Fibroblast of mammary gland (primary cell): ENCODE measurements at places on chromosomes 4 and X.

- no peak for DNase-seq
Measured at GRCh38 chr4:3461515-3462291, 1.4 kb upstream of the DOK7 start.

GRCh38 chrX:111854556-111855490 lies 21.2 kb upstream of the TRPC5OS start:
- peak; percentile 10 for DNase-seq

- no peak for DNase-seq
Measured at GRCh38 chr4:8169763-8170162, 11.2 kb upstream of the ABLIM2 start.

DNA sequence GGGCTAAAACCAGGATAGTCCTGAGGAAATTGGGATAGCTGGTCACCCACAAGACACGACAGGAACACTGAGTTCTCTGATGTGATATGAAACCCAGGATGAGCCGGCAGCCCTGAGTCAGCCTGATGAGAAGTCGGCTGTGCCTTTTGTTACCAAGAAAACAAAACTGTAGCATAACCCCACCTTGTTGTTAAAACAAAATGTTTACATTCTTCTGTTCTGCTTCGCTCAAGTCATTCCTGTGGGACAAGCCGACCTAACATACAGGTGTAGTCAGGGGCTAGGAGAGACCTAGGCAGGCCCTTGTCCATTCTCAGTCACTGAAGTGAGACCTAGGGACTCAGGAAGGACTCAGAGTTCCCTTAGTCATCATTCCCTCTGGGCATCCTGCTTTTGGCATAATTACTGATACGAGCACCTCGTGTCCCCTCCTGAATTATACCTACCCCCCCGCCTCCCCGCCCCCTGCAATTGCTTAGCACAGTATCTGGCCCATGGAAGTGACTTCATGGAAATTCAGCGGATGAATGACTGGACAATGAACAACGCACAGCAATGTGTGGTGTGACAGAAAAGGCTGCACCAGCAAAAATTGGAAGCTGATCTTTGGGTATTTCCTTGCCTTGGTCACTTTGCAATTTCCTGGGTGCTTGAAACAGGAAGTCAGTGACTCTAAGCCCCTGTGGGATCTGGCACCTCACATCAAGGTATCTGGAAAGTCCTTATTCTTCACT lies 31.9 kb upstream of the TLR2 start:
- peak; percentile 77 for DNase-seq

GRCh38 chr4:89720981-89721380 lies 116.0 kb downstream of the SNCA start:
- no peak for DNase-seq

GRCh38 chr4:74033739-74034138 lies 4.8 kb downstream of the CXCL3 start:
- DNase-seq, result peak; percentile 74

GRCh38 chr4:88442689-88443191 lies 14.2 kb upstream of the HERC5 start:
- peak; percentile 7 for DNase-seq

DNA sequence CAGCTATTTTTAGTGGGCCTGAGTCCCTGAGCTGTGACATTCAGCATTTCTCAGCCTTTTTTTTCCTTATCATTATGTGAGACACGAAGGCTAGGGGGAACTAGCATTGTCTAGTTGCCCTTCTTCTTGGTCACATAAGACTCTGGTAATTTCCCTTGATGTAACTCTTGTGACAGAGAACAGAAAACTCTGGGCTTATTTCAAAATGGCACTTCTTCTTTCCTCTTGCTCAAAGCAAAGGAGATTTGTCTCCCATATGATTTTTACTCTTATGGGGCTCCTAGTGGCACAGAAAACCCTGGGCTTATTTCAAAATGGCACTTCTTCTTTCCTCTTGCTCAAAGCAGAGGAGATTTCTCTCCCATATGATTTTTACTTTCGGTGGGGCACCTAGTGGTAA lies 14.7 kb downstream of the ATXN3L start:
- no peak for DNase-seq

- peak; percentile 67 for DNase-seq
Measured at GRCh38 chr4:110164251-110164650, 34.2 kb downstream of the ELOVL6 start.

DNA sequence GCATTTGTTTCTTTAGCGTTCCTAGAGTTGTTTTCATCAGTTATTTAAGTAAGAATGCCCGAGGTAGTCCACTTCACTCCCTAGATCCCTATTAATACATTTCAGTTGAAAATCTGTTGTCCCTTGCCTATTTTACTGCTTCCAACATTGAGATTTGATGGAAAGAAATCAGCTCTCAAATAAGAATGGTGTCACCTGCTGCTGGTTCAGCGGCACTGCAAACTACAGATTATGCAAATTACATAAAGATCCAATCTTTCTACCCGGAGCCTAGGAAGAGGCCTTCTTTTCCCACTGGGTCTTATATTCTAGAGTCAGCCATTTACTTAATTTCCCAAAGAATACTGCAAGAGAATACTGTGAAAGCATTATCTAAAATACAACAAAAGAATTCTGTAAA lies 597.6 kb upstream of the MAGEB2 start:
- DNase-seq, result peak; percentile 8

GRCh38 chr4:90215286-90215685 lies 88.1 kb downstream of the CCSER1 start:
- DNase-seq, result no peak

DNA sequence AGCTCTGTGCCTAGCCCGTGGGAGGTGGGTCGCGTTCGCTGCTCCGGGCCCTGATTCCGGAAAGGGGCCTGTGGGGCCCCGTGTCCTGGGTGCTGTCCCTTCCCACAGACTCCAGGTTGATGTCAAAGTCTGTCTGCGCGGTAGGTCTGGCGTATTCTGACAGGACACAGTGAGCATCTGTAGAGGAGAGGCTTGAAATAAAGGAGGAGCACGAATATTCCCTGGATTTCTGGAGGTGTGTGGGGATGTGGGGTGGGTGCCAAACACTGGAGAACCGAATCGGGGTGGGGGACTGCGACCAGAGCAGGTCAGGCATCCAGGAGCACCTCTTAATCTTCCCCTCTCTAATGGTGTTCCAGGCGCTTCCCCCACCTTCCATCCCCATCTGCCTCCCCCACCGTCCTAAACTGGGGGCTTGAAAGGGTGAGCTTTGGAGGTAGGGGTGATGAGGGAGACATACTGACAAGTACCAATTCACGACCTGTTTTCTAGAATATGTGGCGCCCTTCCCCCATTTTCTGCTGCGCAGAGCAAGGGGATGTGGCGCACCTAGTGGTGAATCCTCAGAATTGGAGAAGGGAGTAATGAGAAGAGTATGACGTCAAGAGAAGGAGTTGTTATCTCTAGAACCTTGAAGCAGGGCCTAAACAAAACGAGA lies 877 bp downstream of the GPRASP1 start:
- DNase-seq, result peak; percentile 42

- DNase-seq, result no peak
Measured at GRCh38 chr4:121011780-121012340, 60.5 kb downstream of the NDNF start.

- DNase-seq, result no peak
Measured at GRCh38 chr4:52195869-52196268, 144.8 kb downstream of the SPATA18 start.

- DNase-seq, result no peak
Measured at GRCh38 chr4:55989766-55990165, 41.0 kb downstream of the CEP135 start.

GRCh38 chrX:7926501-7926900 lies 712 bp downstream of the PNPLA4 start:
- DNase-seq, result peak; percentile 49

DNA sequence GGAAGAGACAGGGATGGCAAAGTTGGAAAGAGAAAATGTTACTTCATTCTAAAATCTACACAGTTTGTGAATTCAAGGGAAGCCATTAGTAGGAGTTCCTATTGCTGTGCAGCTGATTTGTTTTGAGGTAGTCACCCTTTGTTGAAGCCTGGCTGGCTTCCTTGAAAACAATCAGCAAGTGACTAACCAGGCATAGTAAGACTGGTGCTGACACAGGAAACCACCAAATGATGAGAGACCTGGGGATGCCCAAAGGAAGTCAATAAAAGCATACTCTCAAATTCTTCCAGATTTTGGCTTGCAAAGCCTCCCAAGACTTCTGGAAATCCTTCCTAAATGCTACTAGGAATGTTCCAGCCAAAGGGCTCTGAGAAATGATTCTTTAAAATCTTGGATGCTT lies 23.9 kb upstream of the PRDM8 start:
- DNase-seq, result peak; percentile 93

- peak; percentile 82 for DNase-seq
Measured at GRCh38 chr4:147709999-147710398, 21.9 kb upstream of the ARHGAP10 start.

DNA sequence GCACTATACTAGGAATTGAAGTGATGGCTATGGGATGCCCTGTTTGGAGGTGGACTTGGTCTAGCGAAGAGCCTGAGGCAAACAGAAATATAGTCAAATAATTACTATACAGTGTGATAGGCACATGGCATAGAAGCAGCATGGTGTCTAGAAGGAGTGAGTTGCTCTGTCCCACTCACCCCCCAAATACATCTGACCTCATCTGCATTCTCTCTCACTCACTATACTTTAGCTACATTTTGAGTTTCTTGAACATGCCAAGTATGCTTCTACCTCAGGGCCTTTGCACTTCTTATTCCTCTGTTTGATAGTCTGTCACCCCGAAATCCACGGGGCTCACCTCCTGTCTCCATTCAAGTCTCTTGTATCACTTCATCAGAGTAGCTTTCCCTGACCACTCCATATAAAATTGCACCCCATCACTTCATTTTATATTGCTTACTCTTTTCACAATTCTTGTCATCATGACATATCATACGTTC lies 2.6 kb upstream of the FIP1L1 start:
- DNase-seq, result no peak

DNA sequence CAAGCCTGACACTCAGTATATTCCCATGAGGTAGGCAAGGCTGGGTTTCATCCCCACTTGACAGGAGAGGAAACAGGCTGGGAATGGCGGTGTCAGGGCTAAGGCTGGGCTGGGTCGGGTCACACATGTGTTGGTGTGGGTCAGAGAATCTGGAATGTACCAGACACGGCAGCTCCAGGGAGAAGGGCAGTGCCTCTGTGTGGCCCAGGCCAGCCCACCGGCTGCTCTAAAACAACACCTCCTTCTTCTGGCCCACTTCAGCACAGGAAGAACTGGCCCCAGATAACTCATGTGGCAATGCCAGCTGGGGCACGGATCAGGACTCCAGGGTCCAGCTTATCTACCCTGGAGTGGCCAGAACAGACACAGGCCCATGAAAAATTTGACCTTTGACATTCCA lies 6.3 kb downstream of the HAUS7 start:
- no peak for DNase-seq

DNA sequence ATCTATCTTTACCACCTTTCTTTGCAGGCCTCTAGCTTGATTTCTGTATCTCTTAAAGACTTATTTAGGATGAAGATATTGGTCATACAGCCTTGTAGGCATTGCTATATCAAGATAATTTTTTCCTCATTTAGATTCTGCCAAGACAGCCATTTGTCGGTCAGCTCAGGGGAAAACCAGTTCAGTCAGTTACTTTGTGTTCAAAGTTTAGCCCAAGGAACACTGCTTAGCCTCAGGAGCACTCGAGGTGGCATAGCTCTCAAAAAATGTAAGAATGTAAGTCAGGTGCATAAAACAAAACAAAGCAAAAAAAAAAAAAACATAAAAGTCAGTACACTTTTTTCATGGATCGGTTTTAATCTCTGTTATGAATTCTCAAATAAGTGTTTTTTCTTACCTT lies 43.4 kb downstream of the NRK start:
- no peak for DNase-seq

GRCh38 chr4:98514741-98515469 lies 143.5 kb downstream of the TSPAN5 start:
- no peak for DNase-seq

- DNase-seq, result peak; percentile 42
Measured at GRCh38 chrX:39752815-39753214, 344.9 kb downstream of the BCOR start.

- no peak for DNase-seq
Measured at GRCh38 chrX:73767017-73767416, 204.0 kb downstream of the CHIC1 start.

GRCh38 chrX:47499293-47499692 lies 16.3 kb upstream of the ZNF41 start:
- DNase-seq, result no peak

- peak; percentile 7 for DNase-seq
Measured at GRCh38 chrX:54695816-54696487, 102.1 kb downstream of the ITIH6 start.

GRCh38 chr4:93693141-93693540 lies 135.4 kb upstream of the ATOH1 start:
- DNase-seq, result no peak

DNA sequence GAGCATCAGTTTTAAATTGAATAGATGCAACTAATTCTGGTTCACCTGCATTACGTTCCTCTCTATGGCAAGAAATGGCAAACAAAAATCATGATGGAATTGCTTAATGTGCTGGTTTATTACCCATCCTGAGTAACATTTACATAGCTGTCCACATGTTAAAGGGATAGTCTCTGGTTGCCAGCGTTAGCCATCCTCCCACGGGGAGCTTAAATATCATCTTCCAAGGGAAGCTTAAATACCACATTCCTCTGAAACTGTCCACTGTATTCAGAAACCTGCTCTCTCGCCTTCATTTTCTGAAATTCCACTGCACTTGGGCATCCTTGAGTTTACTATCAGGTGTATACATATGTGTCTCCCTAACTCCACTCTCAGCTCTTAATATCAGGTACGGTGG lies 586.6 kb downstream of the TLL1 start:
- DNase-seq, result no peak

GRCh38 chrX:70336767-70337166 lies 46.9 kb downstream of the KIF4A start:
- no peak for DNase-seq

- no peak for DNase-seq
Measured at GRCh38 chr4:159126716-159127115, 23.8 kb downstream of the RAPGEF2 start.

DNA sequence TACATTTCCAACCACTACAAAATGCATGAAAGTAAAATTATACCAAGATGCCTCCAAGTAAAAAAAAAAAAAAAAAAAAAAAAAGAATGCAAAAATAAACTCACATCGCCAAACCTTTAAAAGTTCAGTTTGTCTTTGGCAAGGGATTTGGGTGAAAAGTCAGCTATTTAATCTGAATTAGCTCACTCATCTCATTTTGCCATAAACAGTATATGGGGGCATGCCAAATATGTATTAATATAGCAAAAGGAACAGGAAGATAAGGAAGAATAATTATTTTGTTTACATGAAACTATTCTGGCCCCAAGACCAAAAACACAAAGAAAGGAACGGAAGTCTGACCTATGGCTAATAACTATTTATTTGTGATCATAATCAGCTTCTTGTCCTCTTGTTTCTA lies 114.7 kb upstream of the SLC6A14 start:
- no peak for DNase-seq

DNA sequence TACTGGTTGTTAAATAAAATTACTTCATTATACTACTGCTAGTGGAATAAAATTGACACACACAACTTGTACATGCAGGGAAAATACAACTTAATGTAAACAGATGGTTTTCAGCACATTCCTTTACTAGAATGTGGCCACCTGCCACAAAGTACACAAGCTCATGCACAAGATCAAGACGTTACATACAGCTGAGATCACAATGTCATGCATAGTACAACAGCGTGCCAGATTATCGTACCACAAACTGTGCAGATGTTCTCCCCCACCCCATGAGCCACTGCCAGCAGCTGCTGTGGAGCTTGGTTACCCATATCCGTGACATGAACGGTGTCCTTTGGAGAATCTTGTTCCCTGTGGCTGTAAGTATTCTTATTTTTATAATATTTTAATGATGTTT lies 27.7 kb downstream of the FBXO8 start:
- DNase-seq, result peak; percentile 67
